ENCODE measurements at places on chromosomes 16 and 17.
A peak's percentile ranks its signal among the peaks of the same experiment; 100 is the strongest.

DNA sequence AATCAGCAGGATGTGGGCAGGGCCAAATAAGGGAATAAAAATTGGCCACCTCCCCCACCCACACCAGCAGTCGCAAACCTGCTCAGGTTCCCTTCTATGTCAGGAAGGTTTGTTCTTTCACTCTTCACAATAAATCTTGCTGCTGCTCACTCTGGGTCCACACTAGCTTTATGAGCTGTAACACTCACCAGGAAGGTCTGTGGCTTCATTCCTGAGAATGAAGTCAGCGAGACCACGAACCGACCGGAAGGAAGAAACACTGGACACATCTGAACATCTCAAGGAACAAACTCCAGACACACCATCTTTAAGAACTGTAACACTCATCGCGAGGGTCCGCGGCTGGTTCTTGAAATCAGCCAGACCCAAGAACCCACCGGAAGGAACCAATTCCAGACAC lies 115.5 kb upstream of the TBX2 start:
- DNase-seq = peak; percentile 86

DNA sequence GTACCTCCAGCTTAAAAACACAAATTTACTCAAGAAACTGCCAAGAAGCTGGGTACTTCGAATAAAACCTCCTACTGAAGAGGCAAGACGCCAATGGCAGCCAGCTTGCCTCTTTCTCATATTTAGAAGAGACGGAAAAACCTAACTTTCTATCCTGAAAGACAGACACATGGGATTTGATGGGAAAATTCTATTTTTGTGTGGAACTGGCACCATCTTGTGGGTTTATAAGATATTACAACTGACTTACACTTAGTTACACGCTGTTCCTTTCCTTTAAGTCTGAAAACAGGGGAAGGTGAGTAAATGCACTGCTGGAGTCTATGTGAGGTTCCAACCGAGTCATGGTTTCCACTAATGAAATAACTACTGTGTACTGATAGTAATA lies 10.3 kb downstream of the ZNF18 start:
- DNase-seq = peak; percentile 36

- DNase-seq = no peak
Measured at GRCh38 chr17:14011740-14012405, 57.4 kb upstream of the COX10 start.

GRCh38 chr17:7814969-7815368 lies 19.0 kb upstream of the KDM6B start:
- no peak for DNase-seq

DNA sequence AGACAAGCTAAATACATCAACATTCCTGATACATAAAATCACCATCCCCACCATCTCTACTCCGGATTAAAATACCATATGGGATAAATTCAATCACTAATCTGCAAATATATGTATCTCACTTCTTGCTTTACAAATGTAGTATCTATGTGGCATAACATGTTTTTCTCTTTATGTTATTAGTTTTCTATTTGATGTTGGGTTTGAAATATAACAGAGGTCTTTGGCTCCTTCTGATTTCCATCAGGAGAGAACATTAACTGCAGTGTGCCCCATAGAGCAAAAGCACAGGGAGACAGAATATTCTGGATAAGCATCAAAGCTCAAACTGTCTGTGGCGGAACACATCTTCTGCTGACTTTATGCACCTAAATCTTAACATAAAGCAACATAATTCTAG lies 547.2 kb upstream of the CDH8 start:
- DNase-seq = no peak
